H1 (cell line): ENCODE measurements at places on chromosomes 11 and 22. TPM values are rescaled to one million over a fixed set of nuclear protein-coding genes. Genes with fewer than 3 reads are reported as not detected.

- no peak overlapping the region for H3K27ac ChIP-seq
- H3K4me3 ChIP-seq, result no peak overlapping the region
- H3K27me3 ChIP-seq, result no peaks in the 10 kb centered on the region
- H3K4me1 ChIP-seq, result peaks cover 11% of the 10 kb centered on the region
- peak; percentile 43 for DNase-seq
Measured at GRCh38 chr11:94652735-94653284, 85.6 kb downstream of the PIWIL4 start.

- no peak for DNase-seq
- no peaks in the 10 kb centered on the region for H3K4me1 ChIP-seq
- H3K27me3 ChIP-seq, result no peaks in the 10 kb centered on the region
- no peak overlapping the region for H3K27ac ChIP-seq
Measured at GRCh38 chr11:2180789-2181370, 9.3 kb upstream of the TH start.

- peaks cover 58% of the 10 kb centered on the region for H3K27me3 ChIP-seq
- peaks cover 18% of the 10 kb centered on the region for H3K4me1 ChIP-seq
- no peaks in the 10 kb centered on the region for H3K36me3 ChIP-seq
- no peak for DNase-seq
- no peak overlapping the region for H3K4me3 ChIP-seq
- H3K27ac ChIP-seq, result no peak overlapping the region
Measured at GRCh38 chr22:42280140-42280539, 9.7 kb upstream of the TCF20 start.

GRCh38 chr11:83037877-83038276 lies 33.8 kb downstream of the RAB30 start:
- H3K4me3 ChIP-seq, result no peak overlapping the region
- H3K36me3 ChIP-seq, result no peaks in the 10 kb centered on the region
- no peak for DNase-seq
- no peak overlapping the region for H3K27ac ChIP-seq
- no peaks in the 10 kb centered on the region for H3K27me3 ChIP-seq
- peaks cover 1% of the 10 kb centered on the region; the same call in 1 of the 2 replicates for H3K4me1 ChIP-seq

The MMP8 gene
- not detected in 2 replicates for total RNA-seq

DNA sequence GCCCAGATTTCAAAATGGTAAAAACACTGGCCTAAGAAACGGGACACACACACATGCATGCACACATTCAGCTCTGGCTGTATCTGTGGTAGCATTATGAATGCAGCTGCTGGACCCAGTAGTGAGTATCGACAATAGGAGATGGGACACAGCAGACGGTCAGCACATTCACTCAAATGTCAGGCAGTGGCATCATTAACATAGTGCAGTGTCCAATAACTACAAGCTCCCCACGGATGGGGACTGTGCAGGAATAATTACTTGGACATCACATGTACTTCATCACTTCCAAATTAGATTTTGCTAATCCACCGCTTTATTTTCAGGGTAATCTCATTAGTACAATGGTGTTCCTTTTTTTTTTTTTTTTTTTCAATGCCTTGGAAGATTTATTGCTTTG lies 109.5 kb downstream of the FANCF start:
- H3K36me3 ChIP-seq, result no peaks in the 10 kb centered on the region
- DNase-seq, result no peak
- H3K27me3 ChIP-seq, result no peaks in the 10 kb centered on the region
- no peaks in the 10 kb centered on the region for H3K4me1 ChIP-seq
- no peak overlapping the region for H3K4me3 ChIP-seq

The OR5L1 gene
- not detected in 2 replicates for total RNA-seq

DNA sequence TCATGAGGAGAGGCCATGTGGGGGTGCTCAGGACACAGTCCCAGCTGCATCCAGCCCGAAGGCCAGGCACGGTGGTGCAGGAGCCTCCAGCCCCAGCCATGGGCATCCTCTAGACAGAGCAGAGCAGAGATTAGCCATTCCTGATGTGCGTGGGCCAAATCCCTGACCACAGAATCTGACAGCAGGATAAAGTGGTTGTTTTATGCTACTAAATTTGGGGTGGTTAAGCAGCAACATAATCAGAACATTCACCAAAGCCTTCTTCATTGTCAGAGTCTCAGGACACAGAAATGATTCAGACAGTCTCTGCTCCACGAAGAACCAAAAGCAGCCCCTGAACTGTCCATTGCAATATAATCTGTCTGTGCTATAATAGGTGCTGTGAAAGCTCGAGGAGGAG lies 19.7 kb downstream of the RASD2 start:
- H3K27me3 ChIP-seq, result no peaks in the 10 kb centered on the region
- H3K36me3 ChIP-seq, result no peaks in the 10 kb centered on the region
- no peak overlapping the region for H3K4me3 ChIP-seq
- H3K27ac ChIP-seq, result no peak overlapping the region

- no peak for DNase-seq
- peaks cover 2% of the 10 kb centered on the region; the same call in 1 of the 2 replicates for H3K4me1 ChIP-seq
- H3K27me3 ChIP-seq, result no peaks in the 10 kb centered on the region
- H3K27ac ChIP-seq, result no peak overlapping the region
- no peaks in the 10 kb centered on the region for H3K36me3 ChIP-seq
- H3K4me3 ChIP-seq, result no peak overlapping the region
Measured at GRCh38 chr11:122491509-122491908, 164.0 kb upstream of the UBASH3B start.

The CASP1 gene
- total RNA-seq, result not detected in 2 replicates

The CD151 gene
- 93.4 and 101 TPM in 2 replicates for total RNA-seq

- H3K4me3 ChIP-seq, result no peak overlapping the region
- H3K27me3 ChIP-seq, result no peaks in the 10 kb centered on the region
- no peak for DNase-seq
- no peak overlapping the region for H3K27ac ChIP-seq
Measured at GRCh38 chr11:12235947-12236743, 125.8 kb downstream of the MICAL2 start.

- no peaks in the 10 kb centered on the region for H3K4me1 ChIP-seq
- no peaks in the 10 kb centered on the region for H3K36me3 ChIP-seq
- H3K27ac ChIP-seq, result no peak overlapping the region
- DNase-seq, result no peak
- no peak overlapping the region for H3K4me3 ChIP-seq
- no peaks in the 10 kb centered on the region for H3K27me3 ChIP-seq
Measured at GRCh38 chr11:35436581-35437250, 17.4 kb upstream of the SLC1A2 start.

GRCh38 chr11:79744941-79745340 lies 304.1 kb upstream of the TENM4 start:
- H3K27me3 ChIP-seq, result no peaks in the 10 kb centered on the region
- no peak overlapping the region for H3K4me3 ChIP-seq
- no peaks in the 10 kb centered on the region for H3K4me1 ChIP-seq
- H3K36me3 ChIP-seq, result no peaks in the 10 kb centered on the region
- no peak for DNase-seq
- H3K27ac ChIP-seq, result no peak overlapping the region

GRCh38 chr11:98630736-98631135 lies 390.0 kb upstream of the CNTN5 start:
- H3K27me3 ChIP-seq, result no peaks in the 10 kb centered on the region
- no peaks in the 10 kb centered on the region for H3K4me1 ChIP-seq
- no peak for DNase-seq
- H3K4me3 ChIP-seq, result no peak overlapping the region
- H3K27ac ChIP-seq, result no peak overlapping the region

GRCh38 chr11:117834838-117835443 lies 10.4 kb upstream of the FXYD2 start:
- no peak overlapping the region for H3K27ac ChIP-seq
- peaks cover 8% of the 10 kb centered on the region for H3K4me1 ChIP-seq
- DNase-seq, result no peak

- no peaks in the 10 kb centered on the region for H3K36me3 ChIP-seq
- DNase-seq, result no peak
Measured at GRCh38 chr11:60513496-60514460, 1.4 kb upstream of the MS4A13 start.

- H3K4me3 ChIP-seq, result no peak overlapping the region
- no peaks in the 10 kb centered on the region for H3K4me1 ChIP-seq
- no peaks in the 10 kb centered on the region for H3K36me3 ChIP-seq
- H3K27ac ChIP-seq, result no peak overlapping the region
- peak; percentile 7 for DNase-seq
Measured at GRCh38 chr11:42770444-42771065, 541.2 kb upstream of the API5 start.

GRCh38 chr11:80330264-80330663 lies 889.4 kb upstream of the TENM4 start:
- H3K27me3 ChIP-seq, result no peaks in the 10 kb centered on the region
- no peak for DNase-seq
- H3K36me3 ChIP-seq, result no peaks in the 10 kb centered on the region
- no peak overlapping the region for H3K4me3 ChIP-seq
- H3K4me1 ChIP-seq, result peaks cover 4% of the 10 kb centered on the region
